ENCODE measurements at places on chromosomes 6 and 20.

DNA sequence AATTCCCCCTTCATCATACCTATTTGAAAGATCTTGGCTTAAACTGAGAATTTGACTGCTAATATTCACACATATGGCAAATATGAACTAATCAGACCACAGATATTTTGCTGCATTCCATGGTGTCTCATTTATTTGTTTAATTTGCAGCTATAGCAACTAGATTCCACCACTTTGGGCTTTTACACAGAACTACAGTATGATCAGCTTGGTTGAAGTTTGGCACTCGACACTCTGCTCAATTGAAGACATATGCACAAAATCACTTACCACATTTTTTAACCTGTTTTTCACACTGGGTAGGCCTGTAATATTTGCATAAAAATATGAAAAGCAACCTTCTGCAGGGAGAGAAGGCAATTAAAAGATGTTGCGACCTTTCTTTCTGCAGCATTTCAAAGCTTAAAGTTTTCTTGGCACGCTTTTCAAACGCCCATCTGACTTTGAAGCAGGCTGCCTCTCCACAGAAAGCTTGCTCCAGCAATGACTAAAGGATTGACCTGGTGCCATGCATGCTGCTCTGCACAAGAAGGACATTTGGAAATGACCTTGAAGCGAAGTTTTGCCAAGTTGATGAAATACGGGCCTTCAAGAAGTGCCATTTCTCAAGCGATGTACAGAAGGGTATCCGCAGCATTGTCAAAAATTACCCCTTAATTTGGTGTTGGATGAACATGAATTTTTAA is 126.7 kb downstream of the AIG1 start:
- DNase-seq = no peak

GRCh38 chr20:5751856-5752255 is 1.7 kb downstream of the SHLD1 start:
- DNase-seq = no peak

GRCh38 chr20:49790077-49790798 is 22.4 kb upstream of the SLC9A8 start:
- no peak for DNase-seq

- no peak for DNase-seq
Measured at GRCh38 chr20:13245250-13245723, 24.2 kb downstream of the ISM1 start.

DNA sequence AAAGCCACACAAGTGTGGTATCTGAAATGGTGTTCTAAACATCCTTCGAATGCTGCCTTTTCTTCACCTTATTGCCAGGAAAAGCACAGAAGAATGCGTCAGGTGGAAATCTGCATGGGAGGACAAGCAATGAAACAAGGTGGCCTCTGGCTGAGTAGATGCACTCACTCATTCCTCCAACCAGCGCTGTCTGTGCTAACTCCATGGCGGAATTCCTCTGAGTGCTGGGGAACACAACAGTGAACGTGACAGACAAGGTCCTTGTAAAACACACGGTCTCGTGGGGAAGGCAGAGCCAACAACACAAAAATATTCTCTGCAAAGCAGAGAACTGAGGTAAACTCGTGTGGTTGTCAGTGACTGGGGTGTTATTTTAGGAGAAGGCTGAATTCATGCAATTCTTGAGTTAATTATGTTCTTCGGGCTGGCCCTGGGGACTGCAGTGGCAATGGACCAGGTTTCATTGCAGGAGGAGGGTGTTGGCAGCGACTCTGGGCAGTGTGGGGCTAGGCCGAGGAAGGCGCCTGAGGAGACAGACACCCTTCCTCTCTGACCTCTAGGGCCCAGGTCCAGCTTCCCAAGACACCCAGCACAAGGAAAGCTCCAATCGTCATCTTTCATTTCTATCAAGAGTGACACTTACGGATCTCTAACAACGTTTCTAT is 339.7 kb downstream of the PRKN start:
- DNase-seq = no peak

DNA sequence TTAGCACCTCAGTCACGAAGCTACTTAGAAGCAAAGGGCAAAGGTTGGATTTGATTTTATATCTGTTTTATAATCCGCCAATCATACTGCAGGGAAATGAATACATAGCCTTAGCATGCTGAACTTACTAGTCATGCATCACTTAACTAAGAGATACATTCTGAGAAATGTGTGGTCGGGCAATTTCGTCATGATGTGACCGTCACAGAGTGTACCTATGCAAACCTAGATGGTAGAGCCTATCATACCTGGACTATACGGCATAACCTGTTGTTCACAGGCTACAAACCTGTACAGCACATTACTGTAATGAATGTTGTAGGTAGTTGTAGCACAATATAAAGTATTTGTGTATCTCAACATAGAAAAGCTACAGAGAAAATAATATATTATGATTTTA is 345.2 kb upstream of the RGS17 start:
- DNase-seq = no peak

GRCh38 chr6:71126506-71126905 is 162.1 kb upstream of the OGFRL1 start:
- no peak for DNase-seq

DNA sequence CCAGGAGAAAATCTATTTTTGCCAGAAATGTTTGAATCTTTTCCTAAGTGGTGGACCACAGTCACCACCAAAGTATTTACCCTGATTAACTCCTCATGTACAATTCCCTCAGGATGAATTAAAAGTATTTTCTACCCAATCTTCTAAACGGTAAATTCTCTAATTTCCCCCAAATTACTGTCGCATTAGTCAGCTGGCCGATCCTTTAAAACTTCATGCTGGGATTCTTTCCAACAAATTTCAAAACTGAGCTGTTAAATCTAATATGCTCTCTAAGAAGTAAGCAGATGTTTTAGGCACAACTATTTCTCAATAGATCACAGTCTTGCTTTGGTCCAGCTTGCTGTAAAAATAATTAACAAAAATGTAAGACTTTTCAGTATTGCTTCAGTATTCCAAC is 447.2 kb downstream of the FRK start:
- DNase-seq = no peak

Data from renal pelvis (tissue), 12 donors.